ENCODE measurements at places on chromosomes 16 and 17.

GRCh38 chr17:34926661-34927060, 34.6 kb downstream of the CCT6B start:
- DNase-seq, result no peak

- no peak for DNase-seq
Observed at GRCh38 chr16:73617738-73618137, 569.8 kb upstream of the ZFHX3 start.

DNA sequence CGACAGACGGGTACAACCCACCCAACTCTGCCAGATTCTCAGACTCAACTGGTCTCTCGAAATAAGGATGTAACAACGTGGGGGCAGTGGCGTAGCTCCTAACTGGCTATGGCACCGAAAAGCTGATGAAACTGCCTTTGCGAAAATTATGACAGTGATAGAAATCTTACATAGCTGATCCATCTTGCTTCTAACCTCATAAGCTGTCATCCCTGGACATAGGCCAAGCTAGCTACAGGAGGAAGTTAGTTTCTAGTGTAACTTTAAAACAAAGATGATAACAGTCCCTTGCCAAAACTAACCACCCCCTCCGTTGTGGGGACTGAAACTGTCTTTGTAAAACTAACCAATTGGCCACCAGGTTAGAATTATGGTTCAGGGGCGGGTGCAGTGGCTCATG, 220.1 kb downstream of the SLC39A11 start:
- no peak for DNase-seq

DNA sequence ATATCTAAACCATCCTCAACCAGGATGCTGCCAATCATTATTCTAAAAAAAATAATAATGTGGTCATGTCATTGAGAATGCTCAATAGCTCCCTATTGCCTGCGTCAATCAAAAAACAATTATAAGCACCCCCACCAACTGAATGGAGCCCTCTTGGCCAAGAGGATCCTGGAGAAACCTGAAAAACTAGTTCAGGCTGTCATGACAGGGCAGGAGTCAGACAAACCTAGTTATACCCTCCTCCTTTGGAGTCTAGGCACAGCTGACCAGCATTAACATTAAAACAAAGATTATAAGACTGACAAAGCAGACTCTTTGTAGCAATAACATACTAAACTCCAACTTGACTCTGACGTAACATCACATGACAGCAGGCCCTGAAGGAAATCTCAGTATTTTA, 119.2 kb upstream of the CCL2 start:
- no peak for DNase-seq

DNA sequence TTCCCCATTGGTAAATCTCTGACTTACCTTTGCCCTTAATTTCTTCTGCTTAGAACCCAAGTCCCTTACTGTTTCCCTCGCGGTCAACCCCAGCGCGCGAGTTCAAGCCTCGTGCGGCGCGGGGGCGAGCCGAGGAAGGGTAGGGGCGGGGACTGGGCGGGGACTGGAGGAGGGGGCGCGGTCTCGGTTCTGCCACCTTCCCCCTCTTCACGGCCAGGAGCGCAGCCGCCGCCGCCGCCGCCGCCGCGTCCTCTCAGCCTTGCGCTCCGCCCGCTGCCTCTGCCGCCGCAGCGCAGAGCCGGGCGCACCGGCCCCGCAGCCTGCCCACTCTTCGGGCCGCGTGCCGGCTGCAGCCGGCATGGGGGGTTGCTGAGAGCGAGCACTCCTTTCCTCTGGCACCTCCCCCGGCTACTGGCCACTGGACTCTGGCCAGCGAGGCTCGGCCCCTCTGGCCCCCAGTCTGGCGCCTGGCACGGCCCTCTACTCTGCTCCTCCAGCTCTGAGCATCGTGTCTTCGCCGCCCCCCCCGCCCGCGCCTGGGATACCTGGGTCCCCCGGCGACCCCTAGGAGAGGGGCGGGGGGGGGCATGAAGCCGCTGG, at the start of gene RAPGEFL1:
Gene RAPGEFL1, plus strand, starts transcription at position 196 of the 600 bp plus-strand sequence. Its CDS starts 392 bp downstream, at position 588.
- DNase-seq, result no peak

GRCh38 chr17:3890082-3890877, 2.6 kb downstream of the CAMKK1 start:
- no peak for DNase-seq
